ENCODE measurements at places on chromosomes 7 and 10. TPM values are rescaled to one million over a fixed set of nuclear protein-coding genes. Genes with fewer than 3 reads are reported as not detected.
A peak's percentile ranks its signal among the peaks of the same experiment; 100 is the strongest.

DNA sequence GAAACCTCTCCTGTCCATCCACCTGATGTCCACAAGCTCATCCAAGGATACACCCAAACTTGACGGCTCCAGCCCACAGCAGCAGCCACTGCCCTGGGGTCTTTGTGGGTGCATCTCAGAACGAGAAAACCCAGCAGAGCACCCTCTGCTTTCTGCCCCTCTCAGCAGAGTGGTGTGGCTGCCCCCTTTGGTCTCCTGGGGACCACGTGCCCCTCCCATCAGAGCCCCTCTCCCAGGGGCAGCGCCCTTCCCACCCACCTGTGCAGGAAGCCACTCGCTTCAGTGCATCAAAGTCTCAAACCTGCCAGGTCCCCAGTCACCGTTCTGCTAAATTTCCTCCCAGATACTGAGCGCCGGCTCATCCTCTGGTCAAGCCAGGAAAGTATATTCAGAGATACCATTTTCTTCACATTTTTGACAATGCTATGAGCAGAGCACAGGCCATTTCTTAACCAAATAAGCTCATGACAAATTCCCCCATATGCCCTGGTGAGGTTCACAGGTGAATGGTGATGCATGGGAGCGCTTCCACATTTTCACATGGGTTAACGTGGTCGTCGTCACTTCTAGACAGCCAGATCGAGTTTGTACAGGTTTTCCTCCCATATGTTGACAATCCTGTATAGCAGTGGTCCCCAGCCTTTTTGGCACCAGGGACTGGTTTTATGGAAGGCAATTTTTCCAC is 32.4 kb downstream of the CAMK2B start:
- no peak for DNase-seq
- H3K27me3 ChIP-seq, result peaks cover 43% of the 10 kb centered on the region
- H3K4me3 ChIP-seq, result no peak overlapping the region
- no peaks in the 10 kb centered on the region for H3K36me3 ChIP-seq

GRCh38 chr10:132938472-132939339 is 3.7 kb downstream of the CFAP46 start:
- H3K27ac ChIP-seq, result peak overlapping the region; percentile 57
- peaks cover 24% of the 10 kb centered on the region for H3K27me3 ChIP-seq
- no peaks in the 10 kb centered on the region for H3K36me3 ChIP-seq
- H3K4me1 ChIP-seq, result peaks cover 2% of the 10 kb centered on the region

GRCh38 chr7:35721288-35721687 is 26.4 kb upstream of the HERPUD2 start:
- H3K4me1 ChIP-seq, result peaks cover 38% of the 10 kb centered on the region
- DNase-seq, result no peak
- H3K36me3 ChIP-seq, result peaks cover 1% of the 10 kb centered on the region
- peaks cover 4% of the 10 kb centered on the region for H3K27me3 ChIP-seq
- no peak overlapping the region for H3K4me3 ChIP-seq

DNA sequence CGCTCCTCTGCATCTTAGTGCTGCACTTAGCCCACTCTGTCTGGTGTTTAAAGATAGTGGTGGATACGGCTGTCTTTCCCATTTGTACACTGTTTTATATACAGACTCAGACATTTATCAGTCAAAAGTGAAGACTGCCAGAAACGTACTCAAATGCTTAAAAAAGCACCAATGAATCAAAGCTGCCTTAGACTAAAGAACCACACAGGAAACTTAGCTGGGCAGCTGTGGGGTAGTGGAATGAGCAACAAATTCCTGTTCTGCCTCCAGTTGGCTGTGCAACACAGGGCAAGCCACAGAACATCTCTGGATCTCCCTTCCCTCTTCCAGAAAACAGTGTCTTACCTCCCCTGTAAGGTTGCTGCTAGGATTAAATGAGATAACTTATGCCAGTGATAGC is 76.0 kb downstream of the ATXN7L1 start:
- H3K27ac ChIP-seq, result no peak overlapping the region
- peaks cover 2% of the 10 kb centered on the region for H3K36me3 ChIP-seq
- no peaks in the 10 kb centered on the region for H3K27me3 ChIP-seq
- no peak overlapping the region for H3K4me3 ChIP-seq

DNA sequence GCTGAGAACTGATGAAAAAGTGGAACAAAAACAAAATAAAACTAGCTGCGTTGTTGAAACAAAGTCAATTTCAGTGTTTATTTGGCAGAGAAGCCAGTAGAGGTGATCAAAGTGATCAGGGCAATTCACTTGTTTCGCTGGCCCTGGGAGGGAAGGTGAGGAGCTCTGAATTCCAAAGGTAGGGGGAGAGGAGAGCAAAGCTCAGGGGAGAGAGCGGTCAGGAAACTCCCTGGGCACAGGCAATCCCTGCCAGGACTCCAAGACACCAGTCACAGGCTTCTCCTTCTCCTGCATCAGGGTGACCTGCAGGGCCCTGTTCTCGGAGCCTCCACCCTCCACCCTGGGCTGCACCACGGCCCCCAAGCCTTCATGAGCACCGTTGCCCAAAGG is 6.8 kb upstream of the KIAA1217 start:
- no peak for DNase-seq
- H3K4me1 ChIP-seq, result no peaks in the 10 kb centered on the region
- peaks cover 6% of the 10 kb centered on the region for H3K27me3 ChIP-seq
- H3K27ac ChIP-seq, result no peak overlapping the region

GRCh38 chr7:23246555-23246954 is at the start of gene GPNMB:
GPNMB (plus strand) TSS chr7:23246775; CDS start chr7:23246858, 83 bp downstream.
- no peak within 1 kb of the TSS for H3K27ac ChIP-seq
- H3K36me3 ChIP-seq, result no peaks in the 10 kb centered on the region
- no peak within 1 kb of the TSS for H3K4me3 ChIP-seq
- no peak for DNase-seq

DNA sequence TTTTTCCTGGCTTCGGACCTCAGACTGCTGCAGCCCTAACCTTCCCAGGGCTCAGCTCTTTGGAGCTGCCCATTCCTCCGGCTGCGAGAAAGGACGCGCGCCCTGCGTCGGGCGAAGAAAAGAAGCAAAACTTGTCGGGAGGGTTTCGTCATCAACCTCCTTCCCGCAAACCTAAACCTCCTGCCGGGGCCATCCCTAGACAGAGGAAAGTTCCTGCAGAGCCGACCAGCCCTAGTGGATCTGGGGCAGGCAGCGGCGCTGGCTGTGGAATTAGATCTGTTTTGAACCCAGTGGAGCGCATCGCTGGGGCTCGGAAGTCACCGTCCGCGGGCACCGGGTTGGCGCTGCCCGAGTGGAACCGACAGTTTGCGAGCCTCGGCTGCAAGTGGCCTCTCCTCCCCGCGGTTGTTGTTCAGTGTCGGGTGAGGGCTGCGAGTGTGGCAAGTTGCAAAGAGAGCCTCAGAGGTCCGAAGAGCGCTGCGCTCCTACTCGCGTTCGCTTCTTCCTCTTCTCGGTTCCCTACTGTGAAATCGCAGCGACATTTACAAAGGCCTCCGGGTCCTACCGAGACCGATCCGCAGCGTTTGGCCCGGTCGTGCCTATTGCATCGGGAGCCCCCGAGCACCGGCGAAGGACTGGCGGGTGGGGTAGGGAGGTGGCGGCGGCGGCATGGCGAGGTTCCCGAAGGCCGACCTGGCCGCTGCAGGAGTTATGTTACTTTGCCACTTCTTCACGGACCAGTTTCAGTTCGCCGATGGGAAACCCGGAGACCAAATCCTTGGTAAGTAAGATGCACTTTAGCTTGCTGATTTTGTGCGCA is at the start of gene PLXDC2:
Gene PLXDC2 (plus strand): TSS at position 22 of the 820 bp plus-strand sequence.
- no peaks in the 10 kb centered on the region for H3K4me1 ChIP-seq
- no peak for DNase-seq
- no peak within 1 kb of the TSS for H3K27ac ChIP-seq

- H3K27me3 ChIP-seq, result no peaks in the 10 kb centered on the region
- no peak overlapping the region for H3K27ac ChIP-seq
- no peaks in the 10 kb centered on the region for H3K36me3 ChIP-seq
- no peak for DNase-seq
- H3K4me3 ChIP-seq, result no peak overlapping the region
Measured at GRCh38 chr10:110765513-110766319, 106.0 kb upstream of the PDCD4 start.

GRCh38 chr7:37775921-37776320 is 72.5 kb upstream of the NME8 start:
- no peak overlapping the region for H3K27ac ChIP-seq
- H3K27me3 ChIP-seq, result peaks cover 6% of the 10 kb centered on the region
- H3K36me3 ChIP-seq, result no peaks in the 10 kb centered on the region
- H3K4me1 ChIP-seq, result no peaks in the 10 kb centered on the region

DNA sequence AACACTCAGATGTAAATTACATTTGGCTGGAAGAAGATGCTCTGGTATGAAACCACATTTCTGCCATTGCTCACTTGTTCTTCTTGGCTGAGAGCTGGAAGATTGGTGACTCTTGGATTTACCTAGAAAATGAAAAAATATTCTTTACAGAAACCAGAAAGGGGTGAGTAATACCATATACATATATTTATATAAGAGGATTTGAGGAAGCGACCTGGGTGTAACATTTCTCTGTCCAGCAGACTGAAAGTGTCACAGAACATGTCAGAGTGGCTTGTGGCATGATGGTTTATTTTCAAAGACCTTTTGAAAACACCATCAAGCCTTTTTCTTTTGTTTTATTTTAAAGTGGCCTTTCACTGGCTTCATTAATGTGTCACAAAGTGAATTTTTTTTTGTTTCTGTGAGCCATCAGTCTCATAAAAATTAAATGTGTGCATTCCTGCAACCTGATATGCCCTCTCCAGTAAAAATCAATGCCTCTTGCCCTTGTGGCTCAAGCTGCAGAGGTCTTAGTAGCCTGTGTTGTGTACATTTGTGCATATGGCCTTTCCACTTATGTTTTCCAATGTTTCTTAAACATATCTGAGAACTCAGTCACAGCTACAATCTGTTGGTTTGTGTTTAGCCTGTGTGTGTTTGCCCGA is 23.5 kb downstream of the CREB5 start:
- peaks cover 52% of the 10 kb centered on the region for H3K27me3 ChIP-seq
- no peak for DNase-seq
- no peak overlapping the region for H3K4me3 ChIP-seq
- H3K27ac ChIP-seq, result no peak overlapping the region

- H3K27me3 ChIP-seq, result peaks cover 4% of the 10 kb centered on the region
- no peak for DNase-seq
- no peaks in the 10 kb centered on the region for H3K4me1 ChIP-seq
- H3K27ac ChIP-seq, result no peak overlapping the region
- no peak overlapping the region for H3K4me3 ChIP-seq
Measured at GRCh38 chr10:61366365-61366764, 86.8 kb downstream of the TMEM26 start.

DNA sequence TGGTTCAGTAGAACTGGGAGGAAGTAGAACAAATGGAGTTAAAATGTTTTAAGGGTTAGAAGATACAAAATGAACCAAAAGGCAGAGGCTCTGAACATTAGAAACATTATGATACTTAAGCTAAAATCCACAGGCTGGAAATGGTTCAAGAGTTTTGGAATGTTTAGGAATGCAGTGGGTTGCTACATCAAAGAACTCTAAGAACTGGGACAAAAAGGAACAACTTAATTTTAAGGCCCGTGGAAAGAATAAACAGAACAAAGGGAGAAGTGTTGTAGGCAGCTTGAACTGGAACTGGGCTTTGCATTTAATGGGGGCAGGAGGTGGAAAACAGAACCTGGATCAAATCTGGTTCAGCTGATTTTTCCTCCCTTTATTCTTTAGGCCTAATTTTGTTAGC is 3.5 kb upstream of the C7orf25 start:
- DNase-seq, result no peak
- peaks cover 59% of the 10 kb centered on the region for H3K4me1 ChIP-seq
- H3K27ac ChIP-seq, result no peak overlapping the region

GRCh38 chr7:117312593-117313580 is 10.0 kb downstream of the WNT2 start:
- peaks cover 4% of the 10 kb centered on the region for H3K27me3 ChIP-seq
- no peaks in the 10 kb centered on the region for H3K36me3 ChIP-seq
- no peaks in the 10 kb centered on the region for H3K4me1 ChIP-seq
- H3K4me3 ChIP-seq, result no peak overlapping the region

- H3K27ac ChIP-seq, result no peak overlapping the region
- peaks cover 14% of the 10 kb centered on the region for H3K4me1 ChIP-seq
- H3K27me3 ChIP-seq, result no peaks in the 10 kb centered on the region
- H3K36me3 ChIP-seq, result no peaks in the 10 kb centered on the region
Measured at GRCh38 chr10:24519950-24520349, 203.7 kb downstream of the ARHGAP21 start.

DNA sequence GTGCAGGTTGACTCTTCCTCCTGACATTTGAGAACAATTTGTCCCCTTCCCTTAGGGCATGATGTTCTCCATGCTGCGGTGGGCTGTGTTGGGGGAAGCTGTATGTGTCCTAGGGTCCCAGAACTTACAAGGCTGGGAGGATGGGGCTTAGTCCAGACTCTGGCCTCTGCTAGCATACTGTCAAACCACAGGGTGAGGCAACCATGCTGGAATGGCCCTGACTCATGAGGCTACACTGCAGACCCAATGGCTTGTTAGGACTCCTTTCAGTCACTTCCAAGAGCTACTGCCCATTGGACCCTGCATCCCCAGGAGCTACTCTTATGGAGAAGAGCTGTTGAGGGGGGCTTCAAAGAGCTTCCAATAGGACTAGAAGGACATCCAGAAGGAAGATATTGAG is 20.1 kb upstream of the FAM170B start:
- H3K36me3 ChIP-seq, result no peaks in the 10 kb centered on the region
- no peak overlapping the region for H3K4me3 ChIP-seq
- peaks cover 23% of the 10 kb centered on the region for H3K4me1 ChIP-seq

- H3K4me3 ChIP-seq, result no peak overlapping the region
- H3K4me1 ChIP-seq, result no peaks in the 10 kb centered on the region
- DNase-seq, result no peak
- H3K27ac ChIP-seq, result no peak overlapping the region
- H3K36me3 ChIP-seq, result no peaks in the 10 kb centered on the region
Measured at GRCh38 chr10:33930079-33930478, 595.6 kb upstream of the NRP1 start.

EFCAB10 gene
- not detected for total RNA-seq

AGAP3 gene
- 18.1 TPM for total RNA-seq

ZNF33B gene
- 34.9 TPM for total RNA-seq

EN2 gene
- not detected for total RNA-seq

PROSER2 gene
- total RNA-seq, result 0.31 TPM

THNSL1 gene
- 2.5 TPM for total RNA-seq

SLC18A3 gene
- total RNA-seq, result not detected

ITPRID1 gene
- not detected for total RNA-seq

SLC16A9 gene
- total RNA-seq, result 0.08 TPM

CAV1 gene
- not detected for total RNA-seq

IGFBP3 gene
- total RNA-seq, result 4.0 TPM
